ENCODE measurements at places on chromosomes 3 and 15.

DNA sequence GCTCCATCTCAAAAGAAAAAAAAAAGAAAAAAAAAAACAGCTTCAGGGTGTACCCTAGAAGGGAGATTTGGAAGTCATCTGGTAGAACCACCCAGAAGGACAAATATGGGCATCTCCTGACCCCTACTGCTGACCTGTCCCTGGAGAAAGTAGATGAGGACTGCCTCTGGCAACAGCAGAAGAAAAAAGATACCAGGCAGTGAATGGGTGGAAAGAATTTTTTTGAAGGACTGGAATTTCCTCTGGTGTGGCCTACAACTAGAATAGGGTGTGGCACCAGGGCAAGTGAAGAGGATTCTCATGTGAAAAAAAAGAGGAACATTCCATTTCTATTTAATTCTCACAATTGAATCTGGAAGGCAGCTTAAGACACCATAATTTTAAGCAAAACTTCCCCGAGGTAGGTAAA, 3.1 kb downstream of the ANXA2 start:
- no peak for DNase-seq

- no peak for DNase-seq
These were observed 102.7 kb downstream of the TBC1D5 start for GRCh38 chr3:17639765-17640164.

DNA sequence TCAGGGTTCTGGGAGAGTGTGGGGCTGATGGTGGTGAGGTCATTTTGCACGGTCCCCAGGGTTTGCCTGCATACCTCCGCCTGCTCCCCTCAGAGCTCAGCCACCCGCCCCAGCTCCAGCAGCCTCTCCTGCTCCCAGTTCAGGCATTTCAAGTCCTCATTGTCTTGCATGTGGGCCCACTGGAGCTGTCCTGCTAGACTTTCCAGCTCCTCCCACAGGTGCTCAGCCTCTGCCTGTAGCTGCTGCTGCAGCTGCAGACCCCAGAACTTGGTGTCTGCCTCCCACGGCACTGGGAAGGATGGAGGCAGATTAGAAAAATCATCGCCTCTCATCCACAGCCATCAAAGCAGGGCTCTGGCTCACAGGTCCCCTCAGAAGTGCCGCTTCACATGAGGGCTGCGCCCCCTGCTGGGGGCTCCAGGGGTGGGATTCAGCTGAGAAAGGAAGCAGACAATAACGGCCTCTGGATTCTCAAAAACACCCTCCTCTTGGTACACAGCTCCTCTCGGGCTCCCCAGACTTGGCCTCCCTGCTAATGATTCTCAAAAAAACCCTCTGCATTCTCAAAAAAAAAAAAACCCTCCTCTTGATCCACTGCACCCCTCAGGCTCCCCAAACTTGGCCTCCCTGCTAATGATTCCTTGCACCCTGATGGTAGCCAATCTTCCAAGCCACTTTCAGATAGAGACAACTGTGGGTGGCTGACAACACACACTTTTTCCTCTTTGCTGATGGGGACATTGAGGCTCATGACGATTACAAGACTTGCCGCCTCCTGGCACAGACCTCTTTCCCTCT, 89.3 kb upstream of the C2CD4B start:
- DNase-seq, result peak; percentile 11

DNA sequence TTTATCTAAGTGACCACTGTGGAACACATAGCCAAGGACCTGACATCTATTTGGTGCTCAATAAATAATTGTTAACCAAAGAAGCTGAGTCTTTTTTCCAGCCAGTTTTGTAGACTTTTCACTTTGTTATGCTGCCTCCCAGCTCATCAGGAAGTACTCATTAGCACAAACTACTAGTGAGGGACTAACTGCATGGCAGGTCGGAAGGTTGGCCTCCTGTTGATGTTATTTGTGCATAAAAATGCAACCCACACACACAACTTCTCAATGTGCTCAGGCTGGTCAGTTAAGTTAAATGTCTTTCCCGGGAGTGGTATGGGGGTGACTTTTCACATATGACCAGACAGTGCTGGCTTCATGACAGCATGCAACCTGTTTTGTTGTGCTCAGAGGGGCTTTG, 263.0 kb upstream of the TOPAZ1 start:
- DNase-seq, result no peak

DNA sequence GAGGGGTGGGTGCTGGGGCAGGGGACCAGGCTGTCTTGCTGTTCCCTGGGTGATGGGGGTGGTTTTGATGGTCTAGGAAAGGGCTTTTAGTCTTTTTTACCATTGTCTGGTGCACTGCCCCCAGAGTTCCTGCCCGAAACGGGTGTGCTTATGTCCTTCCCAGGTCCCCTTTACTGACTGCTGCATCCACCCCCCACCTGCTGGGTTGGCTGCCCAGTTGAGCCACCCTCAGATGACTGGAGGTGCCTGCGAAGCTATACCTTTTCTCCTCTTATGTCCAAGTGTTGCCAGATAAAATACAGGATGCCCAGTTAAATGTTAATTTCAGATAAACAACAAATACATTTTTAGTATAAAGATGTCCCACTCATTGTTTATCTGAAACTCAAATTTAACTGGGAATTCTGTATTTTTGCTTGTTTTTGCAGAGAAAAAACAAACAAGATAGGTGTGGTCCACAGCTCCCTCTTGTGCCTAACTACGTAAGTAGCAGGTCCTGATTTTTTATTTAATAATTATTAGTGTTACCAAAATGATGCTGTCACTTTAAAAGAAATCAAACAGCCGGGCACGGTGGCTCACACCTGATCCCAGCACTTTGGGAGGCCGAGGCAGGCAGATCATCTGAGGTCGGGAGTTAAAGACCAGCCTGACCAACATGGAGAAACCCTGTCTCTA, 6.1 kb upstream of the RPP14 start:
- no peak for DNase-seq

DNA sequence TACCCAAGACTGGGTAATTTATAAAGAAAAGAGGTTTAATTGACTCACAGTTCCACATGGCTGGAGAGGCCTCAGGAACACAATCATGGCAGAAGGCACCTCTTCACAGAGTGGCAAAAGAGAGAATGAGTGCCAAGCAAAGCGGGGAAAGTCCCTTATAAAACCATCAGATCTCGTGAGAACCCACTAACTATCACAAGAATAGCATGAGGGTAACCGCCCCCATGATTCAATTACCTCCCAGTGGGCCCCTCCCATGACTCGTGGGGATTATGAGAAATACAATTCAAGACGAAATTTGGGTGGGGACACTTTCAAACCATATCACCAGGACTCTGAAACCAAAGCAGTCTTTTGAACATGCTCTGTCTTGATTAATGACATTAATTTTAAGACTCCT, 7.0 kb downstream of the RTP3 start:
- DNase-seq, result peak; percentile 12

- DNase-seq, result no peak
These were observed 64.0 kb downstream of the RGMA start for GRCh38 chr15:93024716-93025624.

GRCh38 chr3:55873523-55874254, 386.6 kb upstream of the WNT5A start:
- no peak for DNase-seq

GRCh38 chr3:138594150-138594934, at the start of gene CEP70:
TSS of gene CEP70 (minus strand) at chr3:138594260. CDS start at chr3:138572927, 21,333 bp downstream.
- peak; percentile 71 for DNase-seq
